ENCODE measurements at places on chromosomes 12 and 14. TPM values are rescaled to one million over a fixed set of nuclear protein-coding genes. Genes with fewer than 3 reads are reported as not detected.

DNA sequence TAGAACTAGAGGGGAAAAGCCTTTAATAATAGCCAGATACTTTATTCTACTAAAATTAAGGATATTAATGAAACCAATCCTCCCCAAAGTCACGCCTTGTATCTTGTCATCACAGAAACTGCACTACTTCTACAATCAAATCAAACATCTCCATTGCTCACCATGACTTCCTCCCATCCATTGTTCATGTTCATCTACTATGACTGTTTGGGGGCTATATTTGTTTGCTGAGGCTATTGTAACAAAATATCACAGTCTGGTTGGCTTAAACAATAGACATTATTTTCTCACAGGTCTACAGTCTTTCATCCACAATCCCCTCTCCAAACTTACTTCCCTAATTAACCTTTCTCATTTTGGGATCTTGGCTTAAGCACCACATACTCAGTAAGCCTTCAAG lies 193.6 kb upstream of the FSCB start:
- no peak for DNase-seq

DNA sequence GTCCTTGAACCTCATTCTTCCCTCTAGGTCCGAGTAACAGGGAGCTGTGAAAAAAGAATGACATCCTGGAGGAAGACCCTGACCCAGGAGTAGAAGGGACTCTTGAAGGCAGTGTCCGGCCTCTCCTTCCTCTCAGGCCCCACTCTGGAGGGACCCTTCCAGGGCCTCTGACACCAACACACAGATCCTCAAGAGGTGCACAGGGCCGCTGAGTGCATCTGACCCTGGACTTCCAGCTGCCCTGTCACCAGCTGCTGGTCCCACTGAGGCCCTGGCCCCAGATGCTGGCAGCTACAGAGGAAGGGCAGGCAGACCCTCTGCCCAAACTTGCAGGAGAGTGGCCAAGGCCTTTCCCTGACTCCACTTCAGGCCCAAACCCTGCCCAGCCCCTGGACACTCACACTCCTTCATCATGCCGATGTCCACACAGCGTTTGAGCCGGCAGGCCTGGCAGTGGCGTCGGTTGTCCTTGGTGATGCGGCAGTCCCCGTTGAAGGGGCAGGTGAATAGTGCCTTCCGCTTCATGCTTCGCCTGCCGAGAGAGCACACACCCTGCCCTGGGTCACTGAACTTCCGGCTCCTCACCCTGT lies 40.1 kb downstream of the VDR start:
- DNase-seq, result no peak

The KRT73 gene
- not detected for total RNA-seq

- DNase-seq, result no peak
These were observed 11.6 kb downstream of the IFT81 start for GRCh38 chr12:110135806-110136205.

- DNase-seq, result no peak
These were observed 2.2 kb downstream of the KLHL28 start for GRCh38 chr14:44959538-44959937.

GRCh38 chr12:40561395-40561966 lies 130.8 kb upstream of the CNTN1 start:
- no peak for DNase-seq

DNA sequence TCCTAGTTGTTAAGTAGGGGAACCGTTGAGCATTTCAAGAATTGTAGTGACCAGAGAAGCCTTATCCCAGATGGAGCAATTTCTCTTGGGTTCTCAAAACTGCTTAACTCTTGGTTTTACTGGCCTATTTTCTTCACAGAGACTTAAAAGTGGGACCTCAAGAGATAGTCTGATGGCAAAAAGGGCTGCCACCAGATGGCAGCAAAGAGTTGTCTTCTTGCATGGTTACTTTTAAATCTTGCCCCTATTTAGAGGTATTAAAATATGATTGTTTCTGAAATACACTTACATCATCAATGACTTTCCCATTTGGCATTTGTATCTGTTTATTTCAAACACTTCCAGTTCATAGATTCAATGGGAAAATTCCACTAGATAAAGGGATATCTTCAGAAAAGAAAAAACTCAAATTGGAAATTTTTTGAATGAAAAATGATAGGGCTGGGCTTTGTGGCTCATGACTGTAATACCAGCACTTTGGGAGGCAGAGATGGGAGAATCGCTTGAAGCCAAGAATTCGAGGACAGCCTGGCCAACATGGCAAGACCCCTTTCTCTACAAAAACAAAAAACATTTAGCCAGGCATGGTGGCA lies 69.9 kb upstream of the CNTN1 start:
- DNase-seq, result peak; percentile 40

DNA sequence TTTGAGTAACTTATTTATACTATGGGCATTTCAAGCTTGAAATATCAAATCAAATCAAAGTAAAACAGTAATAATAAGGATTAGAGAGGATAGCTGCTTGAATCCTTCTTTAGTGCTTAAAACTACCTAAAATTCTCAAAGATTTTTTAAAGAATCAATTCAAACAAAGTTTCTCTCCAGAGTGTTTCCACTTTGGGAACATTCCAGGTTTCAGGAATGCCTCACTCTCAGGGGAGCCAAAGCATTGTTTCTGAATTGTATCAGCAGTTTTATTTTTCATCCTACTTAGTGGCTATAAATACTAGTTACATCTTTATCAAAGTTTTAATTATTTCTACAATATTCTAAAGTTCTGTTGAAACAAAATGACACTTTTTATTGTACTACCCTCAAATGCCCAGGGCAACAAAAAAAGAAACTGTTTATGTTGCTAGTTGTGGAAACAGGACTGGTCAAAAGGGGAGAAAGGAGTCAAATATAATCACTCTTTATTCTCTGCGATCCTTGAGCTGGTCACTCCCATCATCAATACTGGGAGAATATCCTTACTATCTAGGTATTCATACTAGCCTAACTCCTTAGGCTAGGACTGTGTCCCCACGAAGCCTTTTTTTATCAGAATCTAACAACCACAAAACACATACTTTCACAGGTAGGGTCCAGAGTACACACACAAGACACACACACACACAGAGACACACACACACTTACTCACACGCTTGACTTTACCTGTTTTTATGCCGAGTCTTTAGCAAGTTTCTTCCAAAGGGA lies 598 bp downstream of the RASSF9 start:
- no peak for DNase-seq

GRCh38 chr12:132783917-132784531 lies 22.4 kb upstream of the ANKLE2 start:
- DNase-seq, result no peak

DNA sequence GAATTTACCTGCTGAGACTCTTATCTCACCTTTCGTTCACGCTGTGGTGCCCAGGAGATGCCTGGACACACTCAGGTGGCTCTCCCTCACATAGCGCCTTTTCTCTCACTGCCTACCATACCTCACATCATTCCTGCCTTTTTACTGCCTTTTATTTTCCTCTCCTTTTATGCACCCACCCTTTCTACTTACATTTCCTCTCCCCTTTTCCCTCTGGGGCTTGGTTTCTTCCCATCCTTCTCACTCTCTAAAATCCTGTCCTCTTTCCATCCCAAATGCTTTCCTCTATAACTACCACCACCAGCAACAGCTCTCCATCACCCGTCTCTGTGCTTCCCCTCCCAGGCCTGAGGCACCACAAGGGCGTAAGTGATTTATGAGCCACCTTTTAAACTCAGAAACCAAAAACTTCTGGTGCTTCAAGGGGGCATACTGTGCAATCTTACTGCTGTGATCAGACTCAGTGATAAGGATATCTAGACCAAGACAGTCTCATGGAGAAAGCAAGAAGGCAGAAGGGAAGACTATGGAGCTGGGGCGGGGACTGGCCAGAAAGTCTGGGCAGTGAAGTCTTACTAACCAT lies 32.7 kb upstream of the SMUG1 start:
- no peak for DNase-seq

The TAS2R9 gene
- total RNA-seq, result 0.28 TPM

DNA sequence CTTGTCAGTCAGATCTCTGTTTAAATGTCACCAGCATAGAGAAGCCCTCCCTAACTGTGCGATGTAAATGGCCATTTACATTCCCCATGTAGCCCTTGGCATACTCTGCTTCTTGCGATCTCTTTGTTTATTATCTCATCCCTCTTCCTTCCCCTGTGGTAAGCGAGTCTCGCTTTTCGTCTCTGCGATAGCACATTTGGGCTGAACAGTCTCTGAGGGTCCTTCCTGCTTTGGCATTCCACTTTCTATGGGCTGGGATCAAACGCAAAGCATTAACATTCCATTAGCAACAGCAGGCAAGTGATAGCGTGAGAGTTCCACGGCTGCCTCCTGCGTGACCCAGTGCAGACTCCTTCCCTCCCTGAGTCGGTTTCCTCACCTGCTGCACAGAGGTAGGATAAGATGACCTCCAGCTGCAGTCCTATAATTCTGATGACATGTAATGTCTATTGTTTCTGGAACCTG lies 61.4 kb upstream of the TUNAR start:
- no peak for DNase-seq

The LUM gene
- total RNA-seq, result 156 TPM

DNA sequence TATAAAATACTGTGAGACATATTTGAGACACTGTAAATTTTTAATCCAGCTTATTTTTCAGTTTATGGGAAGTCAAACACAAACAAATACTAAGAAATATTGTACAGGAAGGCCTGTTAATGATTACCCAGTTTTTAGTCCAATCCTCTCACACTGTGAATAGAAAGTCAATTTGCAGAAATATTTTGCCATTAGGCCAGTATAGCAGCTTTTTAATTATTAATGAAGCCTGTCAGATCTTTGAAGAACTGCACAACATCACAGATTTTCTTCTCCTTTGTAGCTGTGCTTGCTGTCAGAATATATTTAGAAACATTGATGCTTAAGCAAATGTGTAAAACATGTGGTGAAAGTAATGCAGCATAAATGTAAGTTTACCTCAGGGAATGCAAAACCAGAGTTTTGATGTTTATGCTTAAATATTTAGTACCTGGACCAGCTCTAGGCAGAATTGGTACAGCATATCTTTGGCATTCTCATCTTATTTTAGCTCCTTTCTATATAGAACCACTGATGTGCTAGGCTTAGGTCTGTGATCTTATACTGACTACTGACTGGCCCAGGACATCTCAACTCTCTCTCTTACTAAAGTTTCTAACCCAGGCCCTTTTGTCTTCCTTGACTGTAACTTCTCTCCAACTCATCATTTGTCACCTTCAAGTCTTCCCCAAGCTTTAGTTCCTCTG lies 230.8 kb upstream of the NAV3 start:
- no peak for DNase-seq

The ASCL1 gene
- total RNA-seq, result not detected

DNA sequence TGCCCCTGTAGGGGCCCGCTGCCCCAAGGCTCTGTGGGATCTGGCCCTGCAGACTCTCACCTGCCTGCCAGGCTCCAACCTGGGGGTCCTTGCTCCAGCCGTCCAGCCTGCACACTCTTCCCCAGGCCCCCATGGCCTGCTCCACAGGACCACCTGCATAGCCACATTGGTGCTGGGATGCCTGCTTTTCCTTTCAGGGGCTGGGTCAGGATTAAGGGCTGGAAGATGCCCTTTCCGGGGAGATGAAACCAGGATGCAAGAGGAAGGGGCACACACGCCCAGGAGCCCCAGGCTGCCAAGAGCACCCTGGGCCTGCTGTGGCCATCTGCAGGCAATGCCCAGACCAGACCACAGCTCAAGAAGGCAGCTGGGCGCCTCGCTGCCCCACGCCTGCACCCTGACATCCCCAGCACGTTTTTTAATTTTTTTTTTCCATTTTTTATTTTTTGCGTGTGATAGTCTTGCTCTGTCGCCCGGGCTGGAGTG lies 15.0 kb downstream of the BAG5 start:
- DNase-seq, result no peak

The SELPLG gene
- 3.6 TPM for total RNA-seq

The PROX2 gene
- not detected for total RNA-seq

The ABHD4 gene
- total RNA-seq, result 40.0 TPM

GRCh38 chr14:75198291-75198933 lies 22.0 kb upstream of the TMED10 start:
- DNase-seq, result no peak

GRCh38 chr12:87943762-87944161 lies 85.4 kb downstream of the C12orf50 start:
- DNase-seq, result no peak

DNA sequence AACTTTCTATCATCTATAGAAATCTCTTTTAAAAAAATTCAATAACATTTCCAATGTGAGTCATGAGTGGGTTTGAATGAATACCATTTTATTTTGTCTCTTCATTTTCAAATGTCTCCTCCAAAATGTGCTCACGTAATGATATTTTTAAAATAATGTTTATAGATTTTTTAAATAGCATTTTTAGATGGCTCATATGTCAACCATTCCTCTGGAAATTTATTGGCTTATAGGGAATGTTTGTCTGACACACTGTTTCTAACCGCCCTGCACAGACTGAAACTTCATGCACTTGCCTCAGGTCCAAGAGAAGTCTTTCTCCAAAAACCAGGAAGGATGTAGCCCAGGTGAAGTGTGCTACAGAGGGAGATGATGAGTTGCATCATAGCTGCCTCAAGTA lies 88.8 kb upstream of the PLEKHG7 start:
- DNase-seq, result no peak

The GYS2 gene
- not detected for total RNA-seq

DNA sequence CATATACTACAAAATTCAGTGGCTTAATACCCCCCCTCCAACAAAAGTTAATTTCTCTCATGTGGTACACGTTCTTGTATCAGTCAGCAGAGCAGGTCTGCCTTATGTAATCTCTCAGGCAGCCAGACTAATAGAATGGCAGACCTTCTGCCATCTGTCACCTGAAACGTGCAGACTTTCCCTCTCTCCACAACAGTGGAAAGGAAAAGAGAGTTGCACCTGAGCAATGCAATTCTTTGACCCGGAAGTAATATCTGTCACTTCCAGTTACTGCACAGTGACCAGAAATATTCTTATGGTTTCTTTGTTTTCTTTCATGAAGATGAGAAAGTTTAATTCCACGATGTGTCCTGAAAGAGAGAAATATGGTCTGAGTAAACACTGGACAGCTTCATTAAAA lies 14.4 kb downstream of the KERA start:
- DNase-seq, result no peak

The OAS2 gene
- 10.2 TPM for total RNA-seq

The TAS2R50 gene
- total RNA-seq, result not detected

The SERPINA4 gene
- total RNA-seq, result not detected

The GLIPR1L1 gene
- total RNA-seq, result not detected

The BDKRB2 gene
- 17.6 TPM for total RNA-seq

- no peak for DNase-seq
These were observed 90.8 kb downstream of the AEBP2 start for GRCh38 chr12:19529951-19530636.

The IRF2BPL gene
- 21.0 TPM for total RNA-seq

The GDF3 gene
- total RNA-seq, result not detected

- no peak for DNase-seq
These were observed 22.0 kb downstream of the PYROXD1 start for GRCh38 chr12:21459474-21459873.
